K562 (cell line): ENCODE measurements at places on chromosomes 1 and 21. TPM values are rescaled to one million over a fixed set of nuclear protein-coding genes. Genes with fewer than 3 reads are reported as not detected.

GRCh38 chr21:18204931-18205330 is 39.7 kb upstream of the CHODL start:
- DNase-seq: no peak

Gene BTF3L4
- 54.4 and 54.9 TPM in 2 replicates for total RNA-seq

DNA sequence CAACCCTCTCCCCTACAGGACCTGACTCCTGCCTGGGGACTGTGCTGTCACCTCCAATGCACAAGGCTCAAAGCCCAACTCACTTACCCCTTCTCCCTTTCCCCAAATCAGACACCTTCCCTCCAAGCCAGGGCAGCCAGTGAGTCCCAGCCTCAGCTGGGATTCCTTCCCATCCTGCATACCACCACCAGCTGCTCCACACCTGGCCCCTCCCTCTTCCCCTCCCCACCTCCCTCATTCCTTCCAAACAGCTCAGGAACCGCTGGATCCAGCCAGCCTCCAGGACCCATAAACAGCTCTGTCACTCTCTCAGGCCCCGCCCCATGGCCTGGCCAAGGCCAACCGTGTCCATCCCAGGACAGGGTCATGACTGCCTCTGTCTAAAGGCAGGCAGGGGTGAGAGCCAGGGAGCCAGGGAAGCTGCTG is 41.4 kb downstream of the ACOT7 start:
- peak; percentile 38 for DNase-seq

DNA sequence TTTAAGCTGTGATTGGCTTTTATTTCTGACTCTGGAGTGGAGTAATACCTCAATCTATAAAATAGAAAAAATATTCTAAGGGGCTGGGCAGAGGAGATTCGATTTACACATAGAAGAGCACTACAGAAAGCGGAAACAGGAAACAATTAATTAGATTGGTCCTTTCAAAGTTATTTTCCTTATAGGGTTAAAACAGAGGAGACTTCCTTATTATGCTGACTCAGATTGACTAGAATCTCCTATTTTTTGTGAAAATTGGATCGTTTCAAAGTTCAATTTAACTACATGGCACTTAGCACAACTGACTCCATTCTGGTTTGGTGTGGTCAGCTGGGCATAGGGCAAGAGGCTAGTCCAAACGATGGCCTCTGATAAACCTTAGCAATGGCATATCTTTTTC is 48.3 kb upstream of the NCAM2 start:
- DNase-seq: no peak

DNA sequence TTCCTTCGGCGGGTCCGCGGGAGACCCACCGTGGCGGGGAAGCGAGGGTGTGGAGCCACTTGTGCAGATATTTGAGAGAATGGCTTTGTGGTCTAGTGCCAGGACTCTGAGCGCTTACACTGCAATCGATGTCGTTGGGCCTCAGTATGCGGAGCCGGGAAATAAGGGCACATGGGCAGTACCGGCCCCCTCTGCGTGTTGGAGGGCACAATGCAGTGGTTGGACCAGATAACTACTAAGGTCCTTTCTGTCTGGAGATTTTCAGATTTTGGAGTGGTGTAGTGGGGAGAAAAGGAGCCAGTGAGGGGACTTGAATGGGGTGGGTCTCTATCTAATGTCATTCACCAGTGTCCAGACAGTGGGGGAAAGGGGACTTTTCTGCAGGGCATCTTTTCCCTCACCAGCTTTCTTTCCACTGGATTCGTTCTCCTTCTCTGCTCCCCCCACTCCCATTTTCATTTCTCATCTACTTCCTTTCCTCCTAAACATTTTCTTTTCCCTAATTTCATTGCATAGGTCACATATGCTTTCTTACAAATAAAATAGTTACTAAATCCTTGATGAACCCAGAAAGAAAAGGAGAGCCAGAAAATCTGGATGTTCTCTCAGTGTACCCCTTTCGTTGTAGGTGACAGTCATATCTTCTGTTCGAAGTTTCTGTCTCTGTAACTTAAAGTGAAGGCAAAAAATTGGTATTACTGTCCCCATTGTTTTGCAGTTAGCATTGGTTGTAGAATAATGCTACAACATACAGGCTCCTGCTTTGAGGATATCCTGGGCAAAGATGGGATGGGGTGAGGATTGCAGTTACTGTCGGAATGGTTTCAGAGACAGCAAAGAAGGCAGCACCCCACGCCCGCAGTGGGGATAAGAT is 1.4 kb downstream of the ATF3 start:
- no peak for DNase-seq

DNA sequence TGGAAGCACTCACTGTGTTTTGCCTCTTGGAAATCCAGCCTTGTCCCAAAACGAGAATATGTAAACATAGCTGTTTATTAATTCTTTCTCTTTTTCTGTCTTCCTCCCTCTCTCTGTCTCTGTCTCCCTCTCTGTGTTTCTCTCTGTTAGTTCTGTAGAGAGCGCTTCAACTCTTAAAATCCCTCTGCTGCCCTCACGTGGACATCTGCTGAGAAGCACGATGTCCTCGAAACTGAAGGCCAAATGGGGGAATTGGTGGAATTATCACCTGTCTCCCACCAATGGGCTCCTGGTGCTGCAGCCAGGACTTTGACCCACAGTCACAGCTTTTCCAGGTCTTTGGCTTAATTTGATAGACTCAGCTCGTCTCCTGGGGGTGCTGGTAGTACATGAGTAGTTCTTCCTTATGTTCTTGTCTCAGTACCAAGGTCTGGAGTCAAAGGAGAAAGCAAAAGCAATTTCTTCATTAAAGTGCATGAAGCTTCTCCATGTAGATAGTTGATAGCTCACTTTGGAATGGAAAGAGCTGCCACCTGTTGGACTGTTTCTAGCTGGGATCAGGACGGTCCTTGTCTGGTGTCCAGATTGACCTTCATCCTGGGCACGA is 5.5 kb upstream of the GBP6 start:
- peak; percentile 36 for DNase-seq

DNA sequence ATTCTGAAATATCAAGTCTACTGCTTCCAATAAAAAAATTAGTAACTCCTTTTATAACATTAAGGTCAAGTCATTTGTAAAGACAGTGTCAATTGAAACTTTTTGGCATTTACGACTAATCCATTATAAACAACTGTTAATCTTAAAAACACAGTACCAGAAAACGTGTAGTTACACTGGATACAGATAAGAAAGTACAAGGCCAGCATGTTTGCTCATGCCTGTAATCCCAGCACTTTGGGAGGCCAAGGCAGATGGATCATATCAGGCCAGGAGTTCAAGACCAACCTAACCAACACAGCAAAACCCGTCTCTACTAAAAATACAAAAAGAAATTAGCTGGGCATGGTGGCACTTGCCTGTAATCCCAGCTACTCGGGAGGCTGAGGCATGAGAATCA is 29.4 kb downstream of the DENND1B start:
- no peak for DNase-seq

Gene SPATA46
- not detected in 2 replicates for total RNA-seq

GRCh38 chr1:8165595-8166360 is 139.7 kb upstream of the ERRFI1 start:
- DNase-seq: no peak

DNA sequence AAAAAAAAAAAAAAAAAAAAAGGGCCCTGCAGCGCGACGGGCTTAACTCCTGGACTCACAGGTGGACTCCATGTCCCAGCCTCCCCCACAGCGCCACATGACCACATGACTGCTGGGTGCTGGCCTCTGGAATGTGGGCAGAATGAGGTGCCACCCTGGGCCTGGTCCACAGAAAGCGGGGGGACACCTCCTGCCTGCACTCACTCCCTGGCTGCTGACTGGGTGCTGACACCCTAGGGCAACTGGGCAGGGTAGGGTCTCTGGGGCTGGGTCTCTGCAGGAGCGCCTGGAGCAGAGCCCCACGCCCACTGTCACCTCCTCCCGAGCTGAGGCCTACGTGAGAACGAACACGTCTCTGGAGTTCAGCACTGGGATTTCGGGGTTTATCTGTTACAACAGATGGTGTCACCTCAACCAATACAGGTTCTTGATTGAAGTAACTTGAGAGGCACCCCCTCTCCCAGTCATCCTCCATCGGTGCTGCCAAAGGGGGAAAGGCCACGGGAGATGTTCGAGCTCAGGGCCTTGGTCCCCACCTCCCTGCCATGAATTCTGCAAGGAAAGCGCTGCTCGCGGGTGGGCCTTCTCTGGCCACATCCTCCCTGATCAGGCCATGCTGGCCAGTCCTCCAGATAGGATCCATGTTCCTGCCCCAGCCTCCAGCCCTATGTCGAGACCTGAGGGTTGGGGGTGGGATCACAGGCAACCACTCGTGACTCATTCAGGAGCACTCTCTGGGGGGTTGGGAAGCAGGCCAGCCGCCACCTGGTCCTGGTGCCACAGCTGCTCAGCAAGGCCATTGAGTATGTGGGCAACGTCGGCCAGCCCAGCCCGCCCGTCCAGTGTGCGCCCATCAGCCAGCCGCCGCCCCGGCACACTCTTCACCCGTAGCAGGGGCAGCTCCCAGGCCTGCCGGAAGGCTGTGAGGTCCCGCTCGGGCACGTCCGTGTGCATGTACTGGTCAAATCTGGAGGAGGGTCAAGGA is 5.4 kb downstream of the CPLANE2 start:
- peak; percentile 64 for DNase-seq

- no peak for DNase-seq
These were observed 59.4 kb downstream of the ELK4 start for GRCh38 chr1:205572421-205572820.

DNA sequence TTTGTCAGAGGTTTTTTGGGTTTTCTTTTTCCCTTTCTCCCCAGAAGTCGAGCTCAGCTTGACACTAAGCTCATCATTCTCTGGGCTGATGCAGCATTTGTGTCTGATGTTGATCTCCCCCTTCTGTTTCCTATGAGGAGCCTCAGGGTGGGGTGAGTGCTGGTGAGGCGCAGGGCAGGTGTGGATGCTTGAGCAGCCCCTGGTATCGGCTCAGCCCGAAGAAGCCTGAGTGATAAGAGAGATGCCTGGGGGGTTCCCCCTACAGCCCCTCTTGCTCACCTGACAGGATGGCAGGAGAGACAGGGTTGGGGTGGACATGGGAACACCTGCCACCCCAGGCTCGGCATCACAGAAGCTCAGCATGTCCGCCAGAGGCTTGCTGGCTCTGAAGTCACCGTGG is 239.0 kb downstream of the RHOU start:
- no peak for DNase-seq

Gene RGS1
- total RNA-seq: 0.42 TPM in 1 of 2 replicates, not detected in the other

DNA sequence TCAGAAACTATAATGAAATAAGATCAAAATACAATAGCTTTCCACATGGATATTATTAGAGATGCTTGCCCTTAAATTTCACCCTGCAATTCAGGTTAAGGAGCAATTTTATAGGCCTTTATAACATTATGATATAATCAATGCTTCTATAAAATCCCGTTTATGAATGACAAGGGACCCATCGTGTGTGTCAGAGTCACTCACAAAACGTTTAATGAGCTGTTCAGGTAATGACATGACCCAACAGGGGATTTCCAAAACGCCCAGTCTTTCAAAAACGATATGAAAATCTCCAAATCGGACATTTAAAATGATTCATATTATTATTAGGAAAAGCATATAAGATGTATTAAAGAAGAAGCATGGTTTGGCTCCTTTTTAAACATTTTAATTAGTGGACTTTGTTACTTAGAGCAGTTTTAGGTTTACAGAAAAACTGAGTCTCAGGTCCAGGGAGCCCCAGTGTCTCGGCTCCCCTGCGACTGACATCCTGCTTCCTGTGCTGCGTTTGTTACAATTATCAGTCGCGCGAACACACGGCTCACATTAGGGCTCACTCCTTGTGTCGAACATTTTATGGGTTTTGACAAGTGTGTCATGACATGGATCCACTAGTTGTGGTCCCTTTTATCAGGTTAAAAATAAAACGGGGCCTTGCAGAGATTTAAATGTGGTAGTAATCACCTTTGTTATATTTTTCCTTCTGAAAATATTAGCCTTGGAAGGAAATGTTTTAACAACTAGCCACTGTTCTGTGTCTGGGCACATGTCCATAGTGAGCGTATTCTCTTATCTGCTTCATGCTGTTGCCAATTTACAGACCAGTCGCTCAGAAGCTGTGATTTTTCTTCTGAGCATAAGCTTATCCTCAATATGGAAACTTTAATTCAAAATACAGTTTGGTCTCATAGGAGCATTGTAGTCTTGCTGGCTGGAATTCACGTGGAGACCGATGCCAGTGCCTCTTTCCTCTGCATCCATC is 52.0 kb upstream of the POFUT2 start:
- no peak for DNase-seq

GRCh38 chr21:41754479-41754891 is 12.4 kb downstream of the RIPK4 start:
- DNase-seq: no peak

Gene NECTIN4
- total RNA-seq: 0.09 TPM in 1 of 2 replicates, not detected in the other

DNA sequence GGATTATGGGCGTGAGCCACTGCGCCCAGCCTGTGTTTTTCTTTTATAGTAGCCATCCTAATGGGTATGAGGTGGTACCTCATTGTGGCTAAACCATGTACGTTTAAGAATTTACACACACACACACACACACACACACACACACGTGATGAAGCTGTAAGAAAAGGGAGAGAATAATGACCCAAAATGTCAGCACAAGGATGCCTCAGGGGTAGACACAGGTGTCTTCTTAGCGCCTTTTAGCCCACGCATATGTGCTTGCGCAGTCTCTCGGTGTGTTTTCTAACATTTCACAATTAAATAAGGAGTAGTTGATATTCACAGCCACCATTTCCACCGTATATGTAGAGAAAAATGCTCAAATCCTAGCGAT is 782 bp upstream of the PFKL start:
- no peak for DNase-seq

- no peak for DNase-seq
These were observed 7.4 kb downstream of the FNDC5 start for GRCh38 chr1:32863218-32863880.

DNA sequence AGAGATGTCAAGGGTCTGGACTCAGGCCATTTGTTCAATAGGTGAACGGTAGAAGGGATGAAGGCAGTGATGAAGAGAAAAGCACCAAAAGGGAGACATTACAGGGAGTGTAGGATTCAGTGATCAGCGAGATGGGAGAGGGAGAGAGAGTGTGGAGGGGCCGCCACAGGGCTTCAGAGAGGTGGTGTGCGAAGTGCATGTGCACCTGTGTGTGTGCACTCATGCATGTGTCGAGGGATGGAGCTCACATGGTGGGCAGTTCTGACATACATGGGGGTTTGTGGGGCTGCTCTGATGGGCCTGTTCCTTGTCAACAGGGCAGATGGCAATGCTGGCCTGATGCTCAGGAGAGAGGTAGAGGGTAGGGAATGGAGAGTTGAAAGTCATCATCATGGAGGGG is 11.4 kb upstream of the KCNA2 start:
- no peak for DNase-seq

- no peak for DNase-seq
These were observed 178.1 kb downstream of the NTNG1 start for GRCh38 chr1:107318932-107319331.

- DNase-seq: no peak
These were observed 265.9 kb downstream of the HHAT start for GRCh38 chr1:210594605-210595004.
